ENCODE measurements at places on chromosomes 7 and 10.

DNA sequence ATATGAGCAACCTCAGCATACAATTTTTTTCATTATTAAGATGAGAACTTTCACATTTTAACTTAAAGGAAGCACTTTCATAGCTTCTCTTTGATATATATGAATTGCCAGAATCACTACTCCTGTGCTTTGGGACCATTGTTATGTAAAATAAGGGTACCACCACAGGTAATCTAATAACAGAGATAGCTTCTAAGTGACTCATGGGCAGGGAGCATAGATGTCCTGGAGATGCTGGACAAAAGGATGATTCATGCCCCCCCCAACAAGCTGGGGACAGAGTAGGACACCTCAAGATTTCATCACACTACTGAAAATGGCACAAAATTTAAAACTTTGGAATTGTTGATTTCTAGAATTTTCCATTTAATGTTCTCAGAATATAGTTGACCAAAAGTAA is 641.1 kb downstream of the PCDH15 start:
- DNase-seq = no peak

GRCh38 chr7:157010588-157011332 is at the start of gene MNX1:
Gene MNX1, minus strand, starts transcription at chr7:157010663. Its CDS starts 313 bp downstream, at chr7:157010350.
- DNase-seq = peak; percentile 51

DNA sequence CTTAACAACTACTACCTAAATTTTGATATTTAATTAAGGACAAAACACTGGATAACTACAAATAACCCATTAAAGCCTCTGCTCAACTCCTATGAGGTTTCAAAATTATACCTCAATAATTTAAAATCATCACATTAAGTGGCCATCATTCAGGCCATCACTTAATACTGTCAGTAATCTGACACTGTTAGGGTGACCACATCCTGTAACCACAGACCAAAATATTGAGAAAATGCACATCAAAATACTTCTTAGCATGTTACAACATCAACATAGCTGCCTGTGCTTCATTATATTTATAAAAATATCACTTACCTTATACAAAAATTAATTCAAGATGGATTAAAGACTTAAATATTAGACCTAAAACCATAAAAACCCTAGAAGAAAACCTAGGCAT is 23.3 kb downstream of the SEM1 start:
- no peak for DNase-seq

DNA sequence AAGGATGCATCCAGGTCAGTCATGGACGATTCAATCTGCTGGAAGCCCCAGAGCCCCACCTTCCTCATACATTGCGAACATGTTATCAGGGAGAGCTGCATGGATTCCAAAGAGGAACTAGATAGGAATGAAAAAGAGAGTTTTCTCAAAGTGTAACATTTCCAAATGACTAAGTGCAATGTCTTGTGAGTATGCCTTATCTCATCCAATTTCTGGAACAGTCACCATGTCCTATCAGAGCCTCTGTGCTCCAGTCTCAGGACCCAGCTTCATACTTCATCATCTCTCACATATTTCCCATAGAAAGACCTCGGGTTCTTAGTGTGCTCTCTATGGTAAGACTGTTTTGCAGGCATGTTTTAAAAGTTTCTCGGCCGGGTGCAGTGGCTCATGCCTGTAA is 26.8 kb downstream of the ZC3HC1 start:
- no peak for DNase-seq

DNA sequence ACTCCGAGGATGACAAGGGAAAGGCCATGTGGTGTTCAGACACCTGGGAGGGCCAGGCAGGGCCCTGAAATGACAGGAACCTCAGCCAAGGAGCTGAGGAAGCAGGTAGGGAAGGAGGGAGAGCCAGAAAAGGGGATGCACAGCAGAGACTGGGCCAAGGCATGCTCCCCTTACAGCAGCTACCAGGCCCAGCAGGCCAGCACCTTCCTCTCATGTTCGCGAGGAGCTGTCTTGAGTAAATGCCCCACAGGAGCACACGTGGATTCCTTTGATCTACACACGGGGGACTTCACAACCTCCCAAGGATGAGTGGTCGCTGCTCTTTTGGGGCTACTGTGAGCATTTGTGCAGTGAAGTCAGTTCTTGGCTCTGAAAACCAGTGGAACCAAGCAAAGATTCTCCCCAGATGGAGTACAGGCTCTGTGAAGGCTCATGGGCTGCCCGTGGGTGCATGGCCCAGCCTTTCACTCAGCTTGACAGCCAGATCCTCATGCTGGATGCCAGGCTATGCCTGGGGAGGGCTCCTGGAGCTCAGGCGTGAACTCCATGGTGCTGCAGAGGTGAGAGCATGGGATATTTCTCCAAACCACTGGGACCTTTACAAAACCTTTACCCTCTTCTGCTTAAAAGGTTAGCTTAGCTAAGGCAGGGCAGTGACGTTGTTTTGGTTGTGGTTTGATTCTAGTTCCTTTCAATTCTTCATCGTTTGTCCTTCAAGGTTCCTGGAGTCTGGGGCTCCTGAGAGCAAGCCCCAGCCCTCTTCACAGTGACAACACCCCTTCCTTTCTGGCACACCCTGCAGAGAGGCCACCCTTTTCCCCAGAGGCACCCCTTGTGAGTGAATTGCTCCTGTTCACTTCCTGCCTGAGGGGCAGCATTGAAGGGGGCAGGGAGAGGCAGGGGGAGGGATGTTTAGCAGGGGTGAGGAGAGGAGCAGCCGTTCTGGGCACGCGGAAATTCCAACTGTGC is 74.2 kb upstream of the ZPBP start:
- peak; percentile 60 for DNase-seq

DNA sequence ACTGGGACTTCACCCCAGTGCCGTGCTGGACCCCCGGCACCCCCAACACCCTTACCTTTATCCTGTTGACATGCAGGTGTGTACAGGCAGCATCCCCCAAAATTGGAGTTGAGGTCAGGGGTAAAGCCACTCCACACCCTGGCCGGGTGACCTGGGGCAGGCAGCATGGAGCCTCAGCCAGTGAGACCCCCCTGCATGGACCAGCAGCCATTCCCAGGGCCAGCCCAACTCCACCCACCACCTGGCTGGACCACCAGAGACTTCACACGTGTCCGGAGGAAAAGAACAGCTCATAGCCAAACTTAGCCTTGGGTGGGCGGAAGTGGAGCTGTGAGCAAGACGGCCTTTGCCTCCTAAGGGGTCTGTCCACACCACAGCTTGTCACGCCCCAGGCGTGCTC is 413.0 kb upstream of the FOXK1 start:
- DNase-seq = no peak

DNA sequence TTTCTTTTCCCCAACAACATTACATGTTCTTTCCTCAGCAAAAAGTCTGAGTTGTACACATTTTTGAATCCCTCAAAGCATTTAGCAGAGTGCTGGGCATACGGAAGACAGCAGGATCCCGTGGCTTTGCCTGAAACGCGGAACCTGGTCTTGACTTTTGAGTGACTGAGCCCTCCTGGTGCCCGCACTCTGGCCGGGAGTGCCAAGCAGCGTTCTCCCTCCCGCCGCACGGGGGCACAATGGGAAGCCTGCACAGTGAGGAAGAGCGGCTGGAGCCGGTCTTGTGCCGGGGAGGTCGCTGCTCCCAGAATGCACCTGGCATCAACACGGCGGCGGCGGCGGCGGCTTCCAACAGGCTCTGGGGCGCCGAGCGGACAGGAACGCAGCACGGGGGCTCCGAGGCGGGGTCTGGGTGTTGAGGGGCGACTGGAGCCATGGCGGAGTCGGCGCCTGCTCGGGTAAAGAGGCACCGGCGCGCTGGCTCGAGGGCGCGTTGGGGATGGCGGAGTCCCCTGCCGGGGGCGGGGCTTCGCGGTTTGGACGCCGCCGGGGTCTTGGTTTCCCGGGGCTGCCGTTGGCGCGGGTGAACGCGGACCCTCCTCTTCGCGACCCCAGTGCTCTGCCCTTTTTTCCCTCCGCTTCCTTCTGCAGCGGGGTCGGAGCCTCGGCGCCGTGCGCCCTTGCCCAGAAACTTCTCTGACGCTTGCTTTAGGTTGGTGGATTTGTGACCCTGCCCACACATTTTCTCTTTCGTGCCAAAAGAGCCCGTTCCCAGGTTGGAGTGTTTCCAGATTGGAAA is at the start of gene ZNF212:
ZNF212 (plus strand) TSS at position 307 of the 799 bp plus-strand sequence; CDS start at position 435, 128 bp downstream.
- peak; percentile 93 for DNase-seq

GRCh38 chr7:37410305-37411229 is 38.1 kb downstream of the ELMO1 start:
- peak; percentile 43 for DNase-seq

DNA sequence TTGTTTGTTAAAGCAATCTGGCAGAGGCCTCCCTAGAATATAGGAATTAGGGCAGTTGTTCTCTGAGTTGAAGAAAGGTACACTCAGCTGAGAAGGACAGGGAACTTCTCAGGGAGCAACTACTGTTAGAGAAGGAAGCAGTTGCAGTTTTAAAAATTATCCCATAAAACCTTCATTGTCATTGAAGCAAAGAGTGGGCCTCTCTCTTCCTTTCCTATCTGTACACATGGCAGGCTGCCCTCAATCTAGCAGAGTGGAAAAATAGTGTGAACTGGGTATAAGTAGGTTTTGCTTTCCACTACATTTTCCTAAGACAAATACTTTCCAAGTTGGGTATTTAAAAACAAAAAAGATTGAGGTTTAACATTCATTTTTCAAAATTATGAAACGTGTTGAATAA is 236.7 kb upstream of the KLF14 start:
- peak; percentile 47 for DNase-seq

- no peak for DNase-seq
These were observed 6.4 kb upstream of the NDST2 start for GRCh38 chr10:73817826-73818225.

GRCh38 chr7:9488555-9488954 is 1055.1 kb downstream of the NXPH1 start:
- no peak for DNase-seq

DNA sequence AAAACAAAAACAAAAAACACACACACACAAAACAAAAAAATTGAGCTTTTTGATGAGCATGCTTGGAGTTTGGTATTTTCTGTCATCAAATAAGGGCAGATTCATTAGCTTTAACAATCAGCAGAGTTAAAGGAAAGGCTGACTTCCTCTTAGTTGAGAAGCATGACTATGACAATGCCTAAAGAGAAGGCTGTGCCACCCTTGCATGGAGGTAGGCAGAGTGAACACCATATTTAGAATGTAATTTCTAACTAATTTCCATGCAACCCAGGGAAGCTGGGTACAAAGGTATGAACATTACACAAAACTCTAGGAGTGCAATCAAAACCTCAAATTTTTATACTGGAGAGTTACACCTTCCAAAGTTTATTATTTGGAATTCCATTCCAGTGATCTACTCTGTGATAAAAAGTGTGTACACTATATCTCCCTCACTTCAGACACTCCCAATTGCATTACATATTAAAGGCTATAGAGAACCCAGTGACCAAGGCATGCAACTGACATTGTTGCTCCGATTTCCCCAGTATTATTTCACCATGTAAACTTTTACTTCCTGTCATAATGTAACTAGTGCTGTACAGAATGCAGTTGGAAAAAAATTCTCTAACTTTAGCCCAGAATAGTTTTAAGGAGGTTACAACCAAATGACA is 9.4 kb upstream of the CYCS start:
- DNase-seq = no peak

- no peak for DNase-seq
These were observed 12.2 kb upstream of the CAV1 start for GRCh38 chr7:116512520-116513188.

DNA sequence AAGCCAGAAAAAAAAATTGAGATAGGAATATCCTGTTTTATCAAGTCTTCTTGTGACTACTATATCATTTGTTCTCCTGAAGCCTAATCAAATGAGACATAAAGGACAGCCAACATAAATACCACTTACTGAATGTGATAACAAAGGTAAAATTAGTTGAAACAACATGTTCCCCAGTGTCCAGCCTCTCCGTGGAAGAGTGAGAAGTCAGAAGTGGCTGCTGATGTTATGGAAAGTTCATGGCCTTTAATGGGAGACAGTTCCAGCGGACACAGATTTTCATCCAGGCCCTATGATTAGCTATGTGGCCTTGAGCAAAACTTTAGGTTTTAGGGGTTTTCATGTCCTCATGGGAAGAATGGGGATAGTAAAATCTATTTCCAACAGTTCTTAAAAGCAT is 724.3 kb downstream of the SUGCT start:
- no peak for DNase-seq

DNA sequence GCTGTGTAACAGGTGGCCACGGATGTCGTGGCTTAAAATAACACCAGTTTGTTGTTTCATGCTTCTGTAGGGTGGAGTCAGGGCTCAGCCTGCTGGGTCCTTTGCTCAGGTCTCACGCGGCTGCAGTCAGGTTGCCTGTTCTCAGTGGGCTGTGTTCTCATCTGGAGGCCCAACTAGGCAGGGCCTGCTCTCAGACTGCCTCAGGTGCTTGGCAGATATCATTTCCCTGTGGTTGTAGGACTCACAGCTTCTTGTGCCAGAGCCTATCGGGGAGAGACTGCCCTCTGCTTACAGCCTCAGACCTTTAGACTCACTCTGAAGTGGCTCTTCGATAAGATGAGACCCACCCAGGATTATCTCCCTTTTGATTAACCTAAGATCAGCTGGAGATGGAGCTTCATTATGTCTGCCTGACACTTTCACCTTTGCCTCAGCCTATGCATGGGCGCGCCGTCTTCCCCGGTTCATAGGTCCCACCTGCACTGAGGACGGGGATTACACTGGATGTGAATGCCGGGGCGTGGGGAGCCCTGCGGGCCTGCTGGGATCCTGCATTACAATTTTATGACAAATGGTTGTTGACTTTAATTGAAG is 55.3 kb downstream of the INPP5A start:
- DNase-seq = no peak

DNA sequence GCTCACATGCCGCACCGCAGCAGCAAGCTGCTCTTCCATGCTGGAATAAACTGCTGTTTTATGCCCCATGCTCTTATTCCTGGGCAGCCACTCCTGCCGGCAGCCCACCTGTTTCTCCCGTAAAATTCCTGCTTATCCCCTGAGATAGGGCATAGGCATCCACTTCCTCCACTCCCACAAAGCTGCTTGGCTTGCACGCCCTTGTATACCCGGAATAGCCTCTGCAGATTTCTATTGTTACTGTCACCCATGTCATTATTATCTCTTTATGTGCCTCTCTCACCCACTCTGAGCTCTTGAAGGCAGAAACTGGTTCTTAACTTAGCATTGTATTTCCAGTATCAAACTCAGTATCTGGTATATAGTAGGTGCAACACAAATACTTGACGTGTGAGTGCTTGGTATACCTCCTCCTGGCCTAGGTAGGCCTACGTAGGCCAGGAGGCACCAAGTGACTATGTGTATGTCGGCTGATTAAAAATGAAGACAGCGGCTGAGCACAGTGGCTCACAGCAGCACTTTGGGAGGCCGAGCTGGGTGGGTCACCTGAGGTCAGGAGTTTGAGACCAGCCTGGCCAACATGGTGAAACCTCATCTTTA is 193.4 kb downstream of the CCDC3 start:
- no peak for DNase-seq

GRCh38 chr10:117968354-117969182 is 78.2 kb downstream of the RAB11FIP2 start:
- no peak for DNase-seq
